ENCODE measurements at places on chromosomes 2 and 18.

DNA sequence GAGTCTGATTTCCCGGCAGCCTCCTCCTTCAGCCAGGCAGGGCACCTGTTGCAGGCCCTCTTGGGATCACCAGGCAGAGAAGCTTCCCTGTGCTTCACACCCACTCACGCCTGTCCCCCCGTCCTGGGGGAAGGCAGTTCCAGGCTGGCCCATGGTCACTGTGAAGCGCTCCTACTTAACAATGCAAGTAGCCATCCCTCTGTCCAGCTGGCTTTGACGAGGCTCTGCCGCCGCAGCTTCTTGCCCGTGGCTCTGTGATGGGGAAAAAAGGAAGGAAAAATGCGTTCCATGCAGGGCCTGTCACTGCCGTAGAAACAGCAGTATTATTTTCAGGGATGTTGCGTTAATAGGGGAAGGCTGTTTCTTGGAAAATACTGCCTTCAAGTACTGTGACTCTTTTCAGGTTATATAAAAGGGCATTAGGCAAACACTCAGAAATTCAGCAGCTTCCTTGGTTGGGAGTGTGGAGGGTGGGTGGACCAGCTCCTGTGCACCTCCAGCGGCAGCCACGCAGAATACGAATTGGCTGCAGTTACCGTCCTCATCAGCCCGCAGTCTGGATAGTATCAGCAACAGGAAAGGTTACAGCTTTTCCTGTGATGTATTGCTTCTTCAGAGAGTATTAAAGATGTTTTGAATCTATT is 232.3 kb downstream of the KLHL29 start:
- DNase-seq = no peak

GRCh38 chr2:67378555-67378954 is 18.6 kb upstream of the ETAA1 start:
- DNase-seq = no peak

GRCh38 chr2:134127496-134127895 is 126.4 kb upstream of the MGAT5 start:
- DNase-seq = no peak

- no peak for DNase-seq
Measured at GRCh38 chr2:221529943-221530652, 42.0 kb downstream of the EPHA4 start.

- DNase-seq = no peak
Measured at GRCh38 chr18:48832938-48833700, 117.6 kb downstream of the SMAD7 start.

DNA sequence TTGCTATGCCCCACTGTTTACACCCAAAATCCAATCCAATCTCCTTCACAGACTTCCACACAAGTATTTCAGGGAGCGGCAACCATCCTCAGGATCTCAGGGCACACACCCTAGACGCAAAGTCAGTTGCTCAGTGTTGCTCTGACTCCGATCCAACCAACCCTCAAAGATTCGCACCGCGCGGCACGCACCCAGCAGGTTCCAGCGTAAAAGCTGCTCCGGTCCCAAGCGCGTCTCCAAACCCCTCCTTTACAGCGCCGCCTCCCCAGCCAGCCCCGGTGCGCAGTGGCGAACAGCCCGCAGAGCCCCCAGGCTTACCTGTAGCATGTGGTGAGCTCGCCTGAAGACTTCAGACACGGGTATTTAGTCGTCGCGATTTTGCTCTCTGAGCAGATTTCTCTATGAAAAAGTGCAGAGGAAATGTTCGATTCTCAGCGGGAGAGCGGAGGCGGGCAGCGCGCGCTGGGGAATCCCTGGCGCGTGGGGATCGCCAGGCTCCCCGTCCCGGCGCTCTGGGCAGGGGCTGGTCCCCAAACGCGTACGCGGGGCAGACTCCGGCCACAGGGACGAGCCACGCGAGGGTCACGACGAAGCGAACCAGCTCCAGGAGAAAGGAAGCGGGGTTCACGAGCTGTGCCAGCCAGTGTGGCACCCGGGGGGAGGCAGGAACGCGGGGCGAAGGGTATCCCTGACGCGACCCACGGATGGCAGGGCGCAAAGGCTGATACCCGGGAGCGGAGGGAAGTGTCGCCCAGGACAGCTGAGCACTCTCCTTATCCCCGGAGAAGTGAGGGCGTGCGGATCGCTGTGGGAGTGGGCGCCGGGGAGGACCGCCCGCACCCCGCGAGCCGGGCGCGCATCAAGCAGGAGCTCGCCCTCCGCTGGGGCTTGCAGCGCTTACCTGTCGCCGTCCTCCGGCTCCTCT is 650 bp downstream of the CCBE1 start:
- no peak for DNase-seq

DNA sequence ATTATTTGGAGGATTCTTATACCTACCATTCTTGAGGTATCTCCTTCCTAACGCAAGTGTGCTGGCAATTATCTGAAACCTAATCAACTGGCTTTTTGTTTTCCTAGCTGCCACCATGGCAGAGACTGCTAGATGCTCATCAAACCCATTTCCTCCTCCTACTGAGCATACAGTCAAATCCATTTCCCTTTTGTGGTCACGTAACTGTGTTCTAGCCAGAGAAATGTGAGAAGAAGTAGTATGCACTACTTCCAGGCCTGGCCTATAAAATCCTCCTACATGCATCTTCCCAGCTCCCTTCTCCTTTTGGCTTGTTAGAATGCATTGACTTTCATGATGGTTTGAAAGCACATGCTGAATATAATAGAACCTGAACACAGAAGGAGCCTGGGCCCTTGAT is 494.1 kb upstream of the MEIS1 start:
- no peak for DNase-seq

DNA sequence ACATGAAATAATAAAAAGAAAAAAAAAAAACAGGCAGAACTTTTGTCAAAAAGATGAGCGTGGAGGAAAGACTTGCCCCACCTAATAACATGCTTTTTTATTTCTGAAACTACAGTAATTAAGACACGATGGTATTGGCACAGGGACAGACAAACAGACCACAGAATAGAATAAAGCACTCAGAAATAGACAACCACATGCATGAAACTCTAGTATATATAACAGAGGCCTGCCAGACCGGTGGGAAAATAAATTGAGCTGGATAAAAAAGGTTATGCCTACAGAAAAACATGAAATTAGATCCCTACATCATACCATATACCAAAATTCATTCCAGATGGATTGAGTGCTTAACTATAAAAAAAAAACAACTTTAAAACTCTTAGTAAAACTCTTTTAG is 163.1 kb downstream of the NRP2 start:
- DNase-seq = no peak

- no peak for DNase-seq
Measured at GRCh38 chr2:134985061-134985460, 62.2 kb downstream of the MAP3K19 start.

DNA sequence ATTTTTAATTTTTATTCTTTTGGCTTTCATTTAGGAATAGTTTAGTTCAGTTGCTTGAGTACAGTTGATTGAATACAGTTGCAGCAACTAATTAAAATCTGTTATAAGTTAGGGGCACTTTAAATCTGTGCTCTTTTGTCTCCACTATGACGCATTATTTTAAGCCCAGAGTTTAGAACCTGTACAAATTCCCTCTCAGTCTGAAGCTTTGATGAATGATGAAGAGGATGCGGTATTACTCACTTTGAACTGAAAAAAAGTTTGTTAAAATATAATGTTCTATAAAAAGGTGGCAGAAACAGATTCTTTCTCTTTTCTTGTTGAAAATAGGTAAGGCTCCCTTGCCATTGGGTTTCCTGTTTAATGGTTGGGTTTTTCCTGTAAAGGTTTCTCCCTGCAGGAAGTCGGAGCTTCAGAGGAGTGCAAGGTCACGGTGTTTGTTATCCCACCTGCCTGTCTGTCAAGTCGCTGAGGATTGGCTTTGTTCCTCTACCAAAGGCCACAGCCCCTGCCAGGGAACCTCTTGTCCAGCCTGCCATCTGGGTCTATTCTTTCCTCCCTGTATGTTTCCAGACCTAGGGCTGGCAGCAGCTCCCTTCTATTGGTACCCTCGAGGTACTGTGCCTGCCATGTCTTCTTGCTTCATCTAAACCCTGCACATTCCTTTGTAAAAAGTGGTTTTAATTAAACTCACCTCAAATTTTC is 43.8 kb upstream of the FN1 start:
- DNase-seq = no peak

GRCh38 chr2:158213773-158214172 is 112.1 kb downstream of the UPP2 start:
- no peak for DNase-seq

DNA sequence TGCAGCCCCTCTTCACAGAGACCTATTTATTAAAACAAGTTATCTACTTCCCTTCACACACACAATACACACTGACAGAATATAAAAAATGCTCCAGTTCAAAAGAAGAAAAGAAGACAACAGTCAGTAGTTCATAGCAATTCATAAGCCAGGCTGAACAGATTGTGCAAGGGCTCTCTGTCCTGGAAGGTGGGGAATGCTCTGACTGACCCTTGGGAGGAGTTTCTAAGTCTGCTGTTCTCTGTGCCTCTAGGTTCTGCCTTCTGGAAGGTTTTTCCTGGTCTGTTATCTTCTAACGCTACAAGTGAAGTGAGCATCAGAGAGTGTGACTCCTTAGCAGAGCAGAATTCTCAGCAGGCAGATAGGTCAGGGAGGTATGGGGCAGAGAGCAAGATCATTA is 35.7 kb downstream of the SP3 start:
- no peak for DNase-seq

DNA sequence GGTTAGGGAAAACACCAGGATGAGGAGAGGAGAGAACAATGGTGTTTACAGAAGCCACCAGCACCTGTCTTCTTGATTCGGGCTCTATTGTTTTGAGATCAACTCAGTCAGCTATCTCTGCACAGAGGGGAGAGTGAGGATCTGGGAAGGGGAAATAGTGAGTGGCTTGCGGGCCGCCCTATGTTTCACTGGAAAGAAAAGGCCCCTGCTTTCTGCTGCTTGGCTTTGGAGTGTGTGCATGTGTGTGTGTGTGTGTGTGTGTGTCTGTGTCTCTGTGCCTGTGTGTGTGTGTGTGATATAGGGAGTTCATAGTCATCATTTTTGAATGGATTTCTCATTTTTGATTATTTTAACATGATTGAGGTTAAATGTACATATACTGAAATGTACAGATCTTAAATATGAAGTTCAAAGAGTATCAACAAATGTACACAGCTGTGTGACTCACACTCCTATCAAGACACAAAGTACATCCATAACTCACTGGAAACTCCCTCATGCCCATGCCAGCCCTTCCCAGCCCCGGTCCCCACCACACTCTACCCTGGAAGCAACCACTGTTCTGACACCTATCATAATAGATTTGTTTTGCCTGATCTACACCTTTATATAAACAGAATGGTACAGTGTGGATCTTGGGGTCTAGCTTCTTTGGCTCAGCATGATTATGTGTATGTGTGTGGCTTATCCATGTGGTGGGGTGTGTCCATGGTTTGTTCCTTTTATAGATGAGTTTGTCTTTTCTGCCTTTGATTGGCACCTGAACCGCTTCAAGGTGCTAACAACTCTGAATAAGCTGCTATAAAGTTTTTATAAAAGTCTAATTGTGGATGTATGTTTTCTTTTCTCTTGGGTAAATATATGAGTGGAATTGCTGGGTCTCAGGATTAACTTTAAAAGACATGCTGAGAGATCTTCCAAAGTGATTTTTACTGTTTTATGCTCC is 258.3 kb downstream of the SETBP1 start:
- no peak for DNase-seq

DNA sequence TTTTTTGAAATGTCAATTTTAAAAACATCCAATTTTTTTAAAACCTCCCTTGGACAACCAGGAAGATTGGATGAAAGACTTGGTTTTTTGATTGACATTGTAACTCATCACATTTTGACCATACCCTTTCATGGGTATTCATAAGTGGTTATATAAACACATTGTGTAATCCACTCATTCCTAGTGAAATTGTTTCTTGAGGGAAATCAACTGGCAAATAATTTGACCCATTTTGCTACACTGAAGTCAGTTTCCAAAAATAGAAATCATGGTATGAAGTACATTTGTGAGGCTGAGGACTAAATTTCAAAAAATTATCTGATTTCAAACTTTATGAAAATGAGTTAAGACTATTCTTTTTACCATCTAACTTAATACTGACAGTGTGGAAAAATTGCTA is 31.5 kb downstream of the FBXO48 start:
- DNase-seq = no peak

- DNase-seq = no peak
Measured at GRCh38 chr2:128405981-128406613, 87.4 kb upstream of the HS6ST1 start.

DNA sequence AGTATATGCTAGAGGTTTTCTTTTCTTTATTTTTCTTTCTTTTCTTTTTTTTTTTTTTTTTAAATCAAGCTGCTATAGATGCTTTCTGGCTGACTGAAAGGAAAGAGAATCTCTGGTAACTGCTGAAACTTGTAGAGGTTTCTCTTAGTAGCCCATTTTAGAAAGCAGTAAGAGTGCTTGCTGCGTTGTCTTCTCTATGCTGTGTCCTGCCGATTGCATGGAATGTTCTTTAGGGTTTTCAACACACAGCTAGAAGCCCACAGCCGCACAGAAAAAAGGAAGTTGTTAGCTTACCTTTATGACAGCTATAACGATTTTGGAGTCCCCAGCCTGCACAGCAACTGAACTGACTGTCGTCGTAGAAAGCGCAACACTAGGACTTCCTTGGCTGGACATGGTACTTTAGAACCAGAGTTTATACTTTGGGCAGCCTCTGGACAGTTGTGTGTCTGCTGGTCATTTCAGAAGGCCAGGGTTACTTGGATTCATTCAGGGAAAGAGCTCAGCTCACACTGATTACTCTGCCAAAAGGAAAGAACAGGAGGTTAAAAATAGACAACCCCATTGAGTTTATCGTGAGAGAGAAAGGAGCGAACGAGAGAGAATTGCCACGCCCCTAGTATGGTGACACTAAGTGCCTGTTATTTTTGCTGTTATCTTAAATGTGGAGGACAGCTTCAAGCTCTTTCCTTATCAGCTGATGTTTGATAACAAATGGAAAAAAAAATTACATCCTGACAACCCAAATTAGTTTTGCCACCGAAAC is at the start of gene CCDC141:
TSS of gene CCDC141 (minus strand) at position 592 of the 766 bp plus-strand sequence. CDS start at position 396, 196 bp downstream.
- no peak for DNase-seq
